ENCODE measurements at places on chromosomes 1 and 21.

DNA sequence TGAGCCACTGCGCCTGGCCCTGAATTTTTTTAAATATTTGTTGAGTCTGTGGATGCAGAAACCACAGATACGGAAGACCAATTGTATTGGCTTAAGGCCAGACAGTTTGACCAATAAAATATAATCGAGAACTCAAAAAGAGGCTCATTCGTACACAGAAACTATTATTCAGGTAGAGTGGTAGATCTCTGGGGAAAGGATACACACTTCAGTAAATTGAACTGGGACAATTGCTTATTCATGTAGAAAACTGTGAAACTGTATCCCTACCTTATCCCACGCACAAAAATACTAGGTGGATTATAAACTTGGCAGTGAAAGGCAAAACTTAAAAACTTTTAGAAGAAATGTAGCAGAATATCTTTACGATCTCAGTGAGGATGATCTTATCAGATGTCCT is 25.0 kb upstream of the SHE start:
- no peak for DNase-seq

DNA sequence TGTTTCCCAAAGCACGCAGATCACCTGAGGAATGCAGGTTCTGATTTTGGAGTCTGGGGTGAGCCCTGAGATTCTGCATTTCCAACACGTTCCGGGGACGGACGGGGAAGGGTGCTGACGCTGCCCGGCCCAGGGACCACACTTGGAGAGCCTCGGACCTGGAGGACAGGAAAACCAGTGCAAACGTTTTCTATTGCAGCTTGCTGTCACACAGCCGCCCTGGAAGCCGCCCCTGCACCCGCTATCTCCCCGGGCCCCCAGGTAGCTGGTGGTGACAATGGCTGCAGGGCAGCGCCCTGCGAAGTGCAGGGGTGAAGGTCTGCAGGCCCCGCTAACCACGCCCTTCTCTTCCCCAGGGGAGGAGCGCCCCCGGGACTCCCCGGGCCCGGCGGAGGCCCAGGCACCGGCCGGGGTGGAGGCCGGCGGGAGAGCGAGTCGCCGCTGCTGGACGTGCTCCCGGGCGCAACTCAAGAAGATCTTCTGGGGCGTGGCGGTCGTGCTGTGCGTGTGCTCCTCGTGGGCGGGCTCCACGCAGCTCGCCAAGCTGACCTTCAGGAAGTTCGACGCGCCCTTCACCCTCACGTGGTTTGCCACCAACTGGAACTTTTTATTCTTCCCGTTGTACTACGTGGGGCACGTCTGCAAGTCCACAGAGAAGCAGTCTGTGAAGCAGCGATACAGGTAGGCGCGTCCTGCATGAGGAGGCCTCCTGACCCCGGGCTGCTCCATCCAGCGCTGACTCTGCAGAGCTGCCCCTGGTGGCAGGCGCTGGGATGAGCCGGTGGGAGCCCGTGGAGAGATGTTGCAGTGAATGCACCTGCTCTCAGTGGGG is 142.0 kb upstream of the COA6 start:
- DNase-seq, result no peak

GRCh38 chr1:2210084-2210653 is 15.6 kb upstream of the FAAP20 start:
- DNase-seq, result no peak

DNA sequence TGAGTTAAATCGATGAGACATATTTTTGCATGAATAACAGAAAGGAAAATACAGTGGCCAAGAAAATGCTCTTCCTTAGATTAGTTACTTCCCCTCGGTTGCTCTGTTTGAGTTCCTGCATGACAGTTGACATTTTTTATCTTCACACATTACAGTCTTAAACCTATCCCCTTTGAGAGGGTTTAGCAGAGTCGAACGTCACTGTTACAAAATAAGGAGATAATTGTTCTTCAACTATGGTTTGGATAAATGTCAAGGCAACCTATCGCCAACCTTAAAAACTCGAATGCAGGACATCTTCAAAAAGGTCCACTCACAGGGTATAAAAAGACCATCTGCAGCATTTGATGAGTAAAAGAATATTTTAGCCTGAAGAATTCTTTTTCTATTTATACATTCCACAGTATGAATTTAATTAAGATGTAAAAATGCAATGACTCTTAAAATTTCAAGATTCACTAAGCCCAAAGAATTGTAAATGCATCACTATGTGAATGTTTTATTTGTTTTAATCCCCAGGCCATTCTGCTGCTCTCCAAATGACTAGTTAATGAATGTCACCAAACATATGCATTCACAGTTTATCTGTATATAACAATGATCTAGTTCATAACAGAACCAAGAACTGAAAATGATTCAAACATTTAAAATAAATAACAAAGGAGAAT is 68.9 kb upstream of the COL11A1 start:
- DNase-seq, result no peak

Data from activated naive CD8-positive, alpha-beta T cell treated with anti-CD3 and anti-CD28 coated beads, Interleukin-2, amount 50 U/mL, for 16 hours (primary cell).